ENCODE measurements at places on chromosomes 2 and 18. TPM values are rescaled to one million over a fixed set of nuclear protein-coding genes. Genes with fewer than 3 reads are reported as not detected.

Gene CELF4
- not detected for total RNA-seq

Gene GPR55
- 11.1 TPM for total RNA-seq

Gene NT5C1B
- total RNA-seq, result not detected

Gene KIDINS220
- 28.9 TPM for total RNA-seq

Gene DHRS9
- 1.5 TPM for total RNA-seq

Gene HJURP
- total RNA-seq, result 147 TPM

Gene NCL
- total RNA-seq, result 986 TPM

Gene CHRND
- total RNA-seq, result not detected

DNA sequence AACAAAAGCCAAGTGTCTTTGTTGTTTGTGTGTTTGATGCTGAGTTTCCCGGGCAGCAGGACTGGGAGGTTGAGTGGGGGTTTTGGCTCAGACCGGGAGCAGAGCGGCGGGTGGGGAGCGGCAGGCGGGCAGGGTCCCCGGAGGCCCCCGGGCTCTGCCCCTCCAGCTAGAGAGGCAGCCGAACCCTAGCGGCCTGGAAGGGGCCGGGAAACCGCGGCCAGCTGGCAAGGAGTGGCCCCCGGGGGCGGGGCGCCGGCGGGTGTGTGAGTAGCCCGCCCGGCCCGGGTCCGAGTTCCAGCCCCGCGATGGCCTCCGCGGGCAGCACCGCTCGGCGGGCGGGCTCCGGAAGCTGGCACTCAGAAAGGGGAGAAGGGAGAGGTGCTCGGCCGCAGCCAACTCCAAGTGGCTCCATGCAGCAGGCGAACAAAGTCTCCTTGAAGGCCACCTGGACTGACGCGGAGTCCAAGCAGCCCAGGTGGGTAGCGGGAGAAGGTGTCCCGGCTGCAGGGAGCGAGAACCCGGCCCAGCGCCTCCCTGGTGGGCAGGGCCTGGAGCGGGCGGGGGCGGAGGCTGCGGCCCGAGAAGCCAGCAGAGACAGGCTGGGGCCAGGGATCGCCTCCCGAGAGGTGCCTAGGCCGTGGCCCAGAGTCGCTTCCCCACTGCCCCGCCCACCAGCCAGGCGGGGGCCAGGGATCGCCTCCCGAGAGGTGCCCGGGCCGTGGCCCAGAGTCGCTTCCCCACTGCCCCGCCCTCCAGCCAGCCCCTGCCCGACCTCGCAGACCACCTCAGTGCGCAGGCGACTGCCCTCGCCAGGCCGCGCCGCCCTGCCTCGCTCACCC, at the start of gene ANKRD53:
ANKRD53 (plus strand) TSS at position 290 of the 839 bp plus-strand sequence; CDS start at position 306, 16 bp downstream.
- ATAC-seq, result peak; percentile 45

DNA sequence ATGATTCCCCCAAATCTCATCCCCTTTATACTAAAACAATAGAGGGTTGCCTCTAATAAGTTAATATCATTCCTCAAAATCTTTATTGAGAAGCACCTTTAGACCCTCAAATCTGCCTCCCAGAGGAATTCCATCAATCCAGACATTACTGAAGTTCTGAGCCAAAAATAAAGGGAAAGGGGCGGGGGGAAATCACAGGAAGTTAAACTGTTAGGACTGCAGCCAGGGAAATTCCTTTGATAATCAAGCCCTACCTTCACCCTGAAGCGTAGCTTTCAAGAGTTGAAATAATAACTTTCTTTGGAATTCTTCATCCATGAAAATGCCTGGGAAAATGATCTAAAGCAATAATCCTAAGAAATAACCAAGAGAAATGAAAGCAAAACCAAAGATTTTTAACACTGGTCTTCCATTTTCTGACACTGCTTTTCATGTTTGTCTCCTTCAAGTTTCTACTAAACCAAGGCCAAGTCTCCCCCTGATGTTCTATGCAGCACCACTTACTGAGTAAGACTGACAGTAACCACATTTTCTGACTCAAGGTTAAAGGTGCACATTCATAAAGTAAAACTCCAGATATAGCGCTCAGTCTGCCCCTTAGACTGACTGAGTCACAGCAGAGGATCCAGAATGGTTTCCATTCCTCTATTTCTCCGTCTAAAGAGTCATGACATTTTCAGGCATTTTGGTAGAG, 78.2 kb downstream of the TCF4 start:
- ATAC-seq, result peak; percentile 71

DNA sequence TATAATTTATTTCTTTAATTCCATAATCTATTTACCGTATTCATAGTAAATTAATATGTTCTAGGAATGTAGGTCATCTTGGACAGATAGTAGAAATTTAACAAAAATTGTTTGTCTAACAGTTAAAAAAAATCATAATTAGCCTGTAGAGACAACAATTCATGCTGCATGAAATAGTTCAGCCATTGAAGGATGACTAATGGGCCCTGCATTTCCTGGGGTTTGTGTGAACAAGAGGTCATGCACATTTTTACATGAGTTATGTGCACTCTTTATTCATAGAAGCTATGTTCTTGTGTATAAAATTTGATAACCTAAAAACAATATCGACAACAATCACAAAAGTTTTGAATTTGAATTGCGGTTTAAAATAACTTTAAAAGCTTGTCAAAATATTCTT, 1663.6 kb downstream of the SUCLG1 start:
- ATAC-seq, result no peak

GRCh38 chr18:45938488-45938935, 28.6 kb downstream of the EPG5 start:
- peak; percentile 74 for ATAC-seq

DNA sequence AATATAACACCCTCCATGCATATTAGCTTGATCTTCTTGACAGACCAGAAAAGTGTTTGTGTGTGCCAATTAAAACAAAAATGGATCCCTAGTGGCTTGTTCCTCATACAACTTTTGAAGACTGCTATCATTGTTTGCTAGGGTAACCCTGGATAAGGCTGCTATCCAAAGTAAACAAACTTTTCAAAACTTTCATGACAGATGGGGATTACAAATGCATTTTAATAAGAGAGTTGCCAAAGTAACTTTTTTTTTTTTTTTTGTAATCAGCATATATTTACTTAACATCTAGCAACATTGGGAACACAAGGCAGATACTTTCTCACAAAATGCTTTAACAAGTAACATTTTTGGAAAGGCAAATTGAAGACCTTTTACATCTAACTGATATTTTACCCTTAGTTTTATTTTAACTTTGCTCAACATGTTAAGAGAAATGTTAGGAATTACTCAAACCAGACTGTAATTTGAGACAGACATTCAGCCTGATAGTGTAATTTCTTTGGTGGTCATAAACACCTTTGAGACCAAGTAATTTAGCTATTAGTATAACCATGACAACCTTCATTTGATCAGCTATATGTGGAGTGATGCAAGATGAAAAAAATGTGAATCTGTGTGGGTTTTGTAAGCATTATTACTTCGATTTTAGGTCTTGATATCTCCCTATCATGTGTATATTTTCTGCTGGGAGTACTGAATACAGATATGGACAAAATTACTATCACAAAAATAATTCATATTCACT, 300.9 kb downstream of the ARHGAP15 start:
- ATAC-seq, result no peak

GRCh38 chr18:44937960-44938719, 257.5 kb downstream of the SETBP1 start:
- no peak for ATAC-seq

DNA sequence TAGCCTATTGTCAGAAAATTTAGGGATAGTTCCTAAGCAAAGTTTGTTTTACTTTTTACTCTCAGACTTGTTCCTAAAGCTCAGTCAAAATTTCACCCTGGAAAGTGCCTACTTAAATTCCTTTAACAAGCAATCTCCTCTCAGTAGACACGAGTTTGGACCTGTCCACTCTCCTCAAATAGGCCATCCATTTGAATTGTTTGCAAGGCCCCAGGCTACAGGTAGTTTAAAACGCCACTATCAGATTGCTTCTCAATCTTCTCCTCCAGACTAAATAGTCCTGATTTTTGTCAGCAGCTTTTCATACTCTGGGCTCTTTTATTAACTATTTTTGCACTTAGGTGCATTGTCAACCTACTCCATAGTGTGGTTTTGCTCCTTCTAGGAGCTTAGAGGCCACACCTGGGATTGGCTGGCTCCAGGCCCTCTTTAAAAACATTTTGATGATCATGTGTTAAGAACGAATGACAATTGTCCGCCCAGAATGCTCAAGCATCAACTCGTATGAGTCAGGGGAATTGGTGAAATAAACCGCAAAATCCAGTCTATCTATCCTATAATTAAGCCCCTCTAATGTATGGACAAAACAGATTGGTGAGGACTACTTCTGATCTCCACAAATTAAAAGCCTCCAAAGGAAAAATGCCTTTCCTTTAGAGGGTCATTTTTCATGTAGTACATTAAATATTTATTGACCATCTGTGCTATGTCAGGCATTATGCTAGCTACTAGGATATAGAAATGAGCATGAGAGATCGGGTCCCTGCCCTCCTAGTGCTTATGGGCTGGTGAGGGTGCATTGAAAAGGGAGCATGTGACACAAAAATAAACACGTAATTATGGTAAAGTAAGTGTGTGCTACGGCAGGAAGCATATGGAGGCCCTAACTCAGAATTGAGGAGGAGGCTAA, 333.8 kb upstream of the TNP1 start:
- ATAC-seq, result no peak

DNA sequence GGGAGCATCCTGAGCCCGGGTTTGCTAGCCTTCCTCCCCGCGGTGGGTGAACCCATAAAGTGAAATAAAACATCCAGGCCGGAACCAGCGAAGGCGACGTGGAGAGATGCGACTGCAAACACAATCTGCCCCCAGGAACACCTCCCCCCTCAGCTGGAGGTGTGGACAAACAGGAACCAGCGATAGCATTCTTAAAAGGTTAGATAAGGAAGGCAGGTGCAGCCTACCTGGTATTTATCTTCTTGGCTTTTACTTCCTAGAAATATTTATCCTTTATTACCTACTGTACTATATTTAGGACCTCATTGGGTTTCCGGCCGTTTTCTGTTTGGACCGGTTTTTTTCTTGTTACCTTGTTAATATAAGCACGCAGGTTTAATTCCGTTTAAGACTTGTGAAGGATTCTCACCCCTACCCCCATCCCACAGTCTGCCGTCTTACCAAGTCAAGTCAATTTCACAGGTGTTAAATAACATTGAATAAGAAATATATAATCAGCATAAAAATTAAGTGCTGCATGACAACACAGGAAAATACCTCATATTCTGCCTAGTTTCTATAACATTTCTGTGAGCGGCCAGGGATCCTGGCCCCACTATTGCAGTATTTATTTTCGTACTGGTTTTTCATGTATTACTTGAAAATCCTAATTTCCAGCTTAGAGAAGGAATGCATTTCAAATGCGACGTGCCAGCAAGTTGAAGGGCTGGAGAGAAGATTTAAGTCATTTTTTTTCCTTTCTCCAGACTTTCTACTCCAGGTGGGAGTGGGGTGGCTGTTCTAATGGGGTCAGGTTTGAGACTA, 224.0 kb upstream of the ID2 start:
- no peak for ATAC-seq

GRCh38 chr2:76391678-76392077, 681.0 kb upstream of the GCFC2 start:
- no peak for ATAC-seq

DNA sequence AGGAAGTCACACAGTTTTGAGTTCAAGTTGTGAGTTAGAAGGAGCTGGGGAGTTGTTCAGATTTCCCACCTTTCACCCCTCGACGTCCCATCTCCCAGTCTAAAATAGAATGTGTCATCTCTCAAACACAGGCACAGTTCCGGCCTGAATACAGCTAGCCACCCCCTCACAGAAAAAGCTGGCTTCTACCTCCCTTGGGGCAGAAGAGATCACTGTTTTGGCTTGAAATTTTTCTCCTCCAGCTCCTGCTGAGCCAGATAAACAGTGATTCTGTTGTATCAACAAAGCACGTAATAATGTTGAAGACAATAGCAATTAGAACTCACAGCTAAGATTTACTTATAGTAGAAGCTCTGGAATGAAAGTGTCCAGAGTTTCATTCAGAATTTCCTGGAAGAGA, 74.7 kb downstream of the KIAA2012 start:
- ATAC-seq, result no peak

DNA sequence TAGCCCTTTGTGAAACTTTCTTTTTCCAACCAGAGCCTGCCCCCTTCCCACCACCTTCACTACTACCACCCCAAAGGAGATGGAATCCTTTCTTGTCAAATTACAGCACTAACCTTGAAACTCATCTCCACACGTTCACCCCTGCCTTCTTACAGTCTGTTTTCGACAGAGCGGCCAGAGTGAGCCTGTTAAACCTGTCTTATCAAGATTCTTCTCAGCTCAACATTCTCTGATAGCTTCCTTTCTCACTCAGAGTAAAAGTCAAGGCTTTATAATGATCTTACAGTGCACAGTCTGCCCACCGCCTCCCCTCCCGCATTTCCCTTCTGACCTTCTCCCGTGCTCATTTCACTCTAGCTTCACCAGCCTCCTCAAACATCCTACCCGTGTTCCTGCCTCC, 56.0 kb downstream of the ARHGAP25 start:
- no peak for ATAC-seq

- no peak for ATAC-seq
Measured at GRCh38 chr2:138249207-138249606, 252.4 kb upstream of the SPOPL start.

DNA sequence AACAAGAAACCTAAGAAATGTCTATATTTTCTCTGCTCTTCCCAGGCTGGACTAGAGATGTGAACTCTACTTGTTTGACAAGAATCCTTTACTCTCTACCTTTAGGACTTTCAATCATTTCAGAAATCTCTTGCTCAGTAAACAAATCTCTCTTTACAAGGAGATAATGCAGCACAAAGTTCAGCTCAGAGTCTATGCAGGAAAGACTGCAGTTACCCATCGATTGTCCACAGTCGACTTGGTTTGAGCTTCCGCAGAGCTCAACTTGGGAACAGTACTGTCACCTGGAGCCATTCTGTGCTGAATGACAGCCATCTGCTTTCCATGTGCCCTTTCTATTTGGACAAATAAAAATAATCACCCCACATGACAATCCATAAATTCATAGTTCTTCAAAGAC, 259.7 kb upstream of the STON1 start:
- no peak for ATAC-seq

DNA sequence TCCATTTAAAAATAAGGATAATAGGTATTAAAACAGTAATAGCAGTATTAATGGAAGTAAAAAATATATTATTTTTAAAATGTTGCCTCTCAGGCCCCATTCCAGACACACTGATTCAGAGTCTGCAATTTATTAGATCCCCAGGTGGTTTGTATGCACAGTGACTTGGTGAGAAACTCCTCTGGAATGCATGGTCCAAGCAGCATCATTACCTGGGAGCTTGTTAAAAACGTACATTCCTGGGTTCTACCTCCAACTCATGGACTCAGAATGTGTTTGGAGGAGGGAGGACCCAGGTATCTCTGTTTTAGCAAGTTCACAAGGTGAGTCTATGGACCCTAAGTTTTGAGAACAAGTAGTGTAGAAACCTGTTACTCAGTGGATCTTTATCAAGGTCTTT, 95.6 kb downstream of the ITGA4 start:
- ATAC-seq, result no peak

GRCh38 chr2:16625201-16625729, 40.4 kb downstream of the CYRIA start:
- ATAC-seq, result no peak

GRCh38 chr2:165273176-165273575, 34.0 kb downstream of the SCN2A start:
- ATAC-seq, result no peak

- ATAC-seq, result no peak
Measured at GRCh38 chr2:104734937-104735586, 118.9 kb upstream of the POU3F3 start.

Data from activated T-helper 17 cell treated with anti-CD3 and anti-CD28 coated beads, Interleukin-2, amount 50 U/mL, for 72 hours (primary cell).